ENCODE measurements at places on chromosomes 2 and 18. TPM values are rescaled to one million over a fixed set of nuclear protein-coding genes. Genes with fewer than 3 reads are reported as not detected.

The DNAH6 gene
- total RNA-seq, result 0.13 TPM

The GPR155 gene
- 9.3 TPM for total RNA-seq

The C18orf32 gene
- 19.4 TPM for total RNA-seq

The IL36RN gene
- total RNA-seq, result not detected

The USP34 gene
- 144 TPM for total RNA-seq

The HJURP gene
- total RNA-seq, result 5.2 TPM

The ZAP70 gene
- 0.13 TPM for total RNA-seq

The METTL21A gene
- 8.7 TPM for total RNA-seq

The SLC4A1AP gene
- total RNA-seq, result 24.9 TPM

The KRTCAP3 gene
- total RNA-seq, result 0.39 TPM

The TRIM43B gene
- not detected for total RNA-seq

The GRHL1 gene
- total RNA-seq, result 0.33 TPM

The OXER1 gene
- not detected for total RNA-seq

The RAPGEF4 gene
- 5.0 TPM for total RNA-seq

The ADGRF3 gene
- 0.20 TPM for total RNA-seq

The PPP1R1C gene
- 0.07 TPM for total RNA-seq

The STARD6 gene
- not detected for total RNA-seq

The SLC4A3 gene
- 4.0 TPM for total RNA-seq

The IL1R1 gene
- total RNA-seq, result 109 TPM

The IL1A gene
- 0.85 TPM for total RNA-seq

The CFAP221 gene
- 0.13 TPM for total RNA-seq

The SANBR gene
- total RNA-seq, result 10.4 TPM

The CEBPZOS gene
- total RNA-seq, result 16.7 TPM

The CENPA gene
- total RNA-seq, result 2.7 TPM

The MAB21L4 gene
- total RNA-seq, result not detected

The ALPG gene
- total RNA-seq, result not detected

The RDH14 gene
- total RNA-seq, result 18.5 TPM

The MOGAT1 gene
- total RNA-seq, result not detected

The GALNT5 gene
- 146 TPM for total RNA-seq

The RGPD3 gene
- total RNA-seq, result 0.20 TPM

The CAVIN2 gene
- total RNA-seq, result 26.8 TPM

The EFEMP1 gene
- 3,873 TPM for total RNA-seq

The CFAP65 gene
- total RNA-seq, result 0.03 TPM

The HOXD11 gene
- total RNA-seq, result not detected

The CXCR1 gene
- total RNA-seq, result not detected

The CYS1 gene
- total RNA-seq, result 2.6 TPM

The MYO1B gene
- 246 TPM for total RNA-seq

The CNDP1 gene
- total RNA-seq, result not detected

The UGP2 gene
- total RNA-seq, result 109 TPM

The KIF5C gene
- 0.10 TPM for total RNA-seq

The RAB6C gene
- not detected for total RNA-seq

The COLEC11 gene
- total RNA-seq, result 1.4 TPM

The STAT4 gene
- total RNA-seq, result 0.56 TPM

The GAL3ST2 gene
- total RNA-seq, result 0.46 TPM

The TP53I3 gene
- total RNA-seq, result 25.8 TPM

The TACR1 gene
- 0.73 TPM for total RNA-seq

The EPG5 gene
- 66.9 TPM for total RNA-seq

The KYNU gene
- 0.20 TPM for total RNA-seq

The SPDYA gene
- total RNA-seq, result 0.91 TPM

The C2orf81 gene
- total RNA-seq, result 3.5 TPM

The PTH2R gene
- total RNA-seq, result 0.17 TPM

The EVX2 gene
- total RNA-seq, result not detected

The PLCD4 gene
- total RNA-seq, result 2.0 TPM

The CCDC102B gene
- total RNA-seq, result 64.7 TPM

The PRSS56 gene
- total RNA-seq, result not detected

The CPLX4 gene
- total RNA-seq, result not detected
